ENCODE measurements at places on chromosomes 1 and 21.

DNA sequence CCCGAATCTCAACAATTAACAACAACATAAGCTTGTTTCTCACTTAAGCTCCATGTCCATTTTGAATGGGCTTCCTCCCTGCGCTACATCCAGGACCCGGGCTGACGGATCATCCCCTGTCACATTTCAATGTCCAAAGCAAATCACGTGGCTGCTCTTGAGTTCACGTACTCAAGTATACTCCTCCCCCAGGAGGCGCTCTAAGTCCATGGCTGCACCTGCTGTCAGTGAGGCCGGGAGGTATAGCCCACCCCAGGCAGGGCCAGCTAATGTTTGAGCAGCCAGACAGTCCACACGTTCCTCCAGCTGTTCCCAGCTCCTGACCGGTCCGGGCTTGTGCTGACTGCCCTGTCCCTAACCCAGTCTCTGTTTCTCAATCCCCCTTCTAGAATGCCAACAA is 220.8 kb downstream of the SLC35F3 start:
- DNase-seq = no peak

DNA sequence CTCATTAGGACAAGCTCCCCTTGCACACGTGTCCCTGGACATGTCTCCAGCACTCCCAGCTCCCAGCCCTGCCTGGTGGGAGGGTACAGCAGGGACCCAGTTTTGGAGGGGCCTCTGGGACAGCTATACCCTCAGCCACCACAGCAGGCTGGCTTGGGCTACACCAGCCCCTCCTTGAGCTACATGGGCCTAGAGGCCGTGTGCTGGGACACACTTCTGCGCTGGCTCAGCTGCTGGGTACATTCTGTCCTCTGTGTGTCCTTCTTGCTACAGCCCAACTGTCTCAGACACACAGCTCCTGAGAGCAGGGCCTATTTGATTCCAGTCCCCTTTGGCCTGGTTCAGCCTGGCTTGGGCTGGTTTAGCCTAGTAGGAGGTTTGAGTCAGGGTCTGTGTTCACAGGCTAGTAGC is 26.7 kb downstream of the DMAP1 start:
- DNase-seq = no peak

DNA sequence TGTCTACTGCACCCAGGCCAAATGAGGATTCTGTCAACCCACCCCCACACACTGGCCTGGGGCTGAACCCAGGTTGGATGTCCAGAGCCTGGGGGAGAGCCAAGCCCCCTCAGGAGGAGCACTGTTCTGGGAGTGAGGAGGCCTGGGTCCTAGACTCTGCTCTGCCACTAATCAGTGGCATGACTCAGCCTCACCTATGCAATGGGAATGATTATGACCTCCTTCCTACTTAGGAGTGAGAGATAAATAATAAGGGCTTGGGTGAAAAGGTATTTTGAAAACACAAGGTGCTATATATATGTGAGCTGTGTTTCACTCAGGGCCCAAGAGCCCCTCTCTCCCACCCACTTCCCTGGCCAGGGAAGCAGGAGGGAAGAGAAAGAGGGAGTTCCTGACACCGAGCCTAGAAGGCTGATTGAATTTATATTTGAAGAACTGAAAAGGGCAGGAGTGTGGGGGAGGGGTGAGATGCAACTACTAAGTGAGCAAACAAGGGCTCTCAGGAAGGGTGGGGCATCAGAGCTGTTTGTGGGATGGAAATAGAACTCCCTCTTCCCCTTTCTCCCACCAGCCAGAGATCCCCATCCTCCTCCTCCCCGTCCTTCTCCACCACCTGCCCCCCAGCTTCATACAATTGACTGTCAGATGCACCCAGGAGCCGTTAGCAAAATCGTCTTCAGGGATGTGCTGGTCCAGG is 8.2 kb downstream of the IGSF9 start:
- DNase-seq = peak; percentile 11

- no peak for DNase-seq
Observed at GRCh38 chr1:22696610-22697009, 14.0 kb upstream of the EPHB2 start.

DNA sequence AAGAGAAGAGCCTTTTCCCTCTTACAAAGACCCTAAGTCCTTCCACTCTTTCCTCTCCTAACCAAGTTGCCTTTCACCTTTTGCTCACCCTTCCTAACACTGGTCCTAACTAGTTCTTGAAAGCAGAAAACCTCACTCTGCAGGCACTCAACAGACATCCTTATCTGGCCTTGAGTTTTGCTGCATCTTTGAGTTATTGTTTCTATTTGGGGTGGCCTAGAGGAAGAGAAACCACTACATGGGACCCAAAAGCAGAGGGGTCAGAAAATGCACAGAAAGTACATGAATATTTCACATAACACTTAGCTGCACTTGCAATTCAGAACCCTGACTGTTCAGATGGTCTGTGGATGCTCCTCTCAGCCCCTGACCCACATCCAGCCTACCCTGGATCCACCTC is 178.3 kb upstream of the SYT6 start:
- no peak for DNase-seq

- DNase-seq = no peak
Observed at GRCh38 chr1:41776891-41777441, 141.8 kb downstream of the HIVEP3 start.

GRCh38 chr1:31752258-31752657 is 11.9 kb downstream of the ADGRB2 start:
- no peak for DNase-seq

DNA sequence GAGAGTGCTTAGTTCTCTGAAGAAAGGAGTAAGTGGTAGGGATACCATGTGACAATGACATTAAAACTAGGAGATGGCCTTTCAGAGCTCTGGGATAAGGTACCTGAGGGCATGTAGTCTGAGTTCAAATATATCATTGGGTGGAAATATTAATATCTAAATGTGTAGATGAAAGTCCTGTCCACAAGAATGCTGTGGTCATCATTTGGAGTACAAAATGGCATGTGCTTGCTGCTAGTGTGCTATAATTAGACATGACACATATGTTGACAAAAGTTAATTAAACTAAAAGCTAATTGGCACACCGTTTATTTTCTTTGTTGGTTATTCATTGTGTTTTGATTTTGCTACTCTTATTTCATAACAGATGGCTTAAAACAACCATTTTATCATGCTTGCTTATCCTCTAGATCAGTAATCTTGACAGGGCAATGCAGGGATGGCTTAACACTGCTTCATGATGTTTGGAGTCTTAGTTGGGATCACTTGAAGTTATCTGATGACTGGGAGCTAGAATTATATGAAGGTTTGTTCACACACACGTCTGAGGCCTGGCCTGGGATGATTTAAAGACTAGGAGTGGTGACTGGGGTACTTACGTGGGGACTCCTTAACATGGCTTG is 31.0 kb downstream of the CC2D1B start:
- DNase-seq = no peak

- DNase-seq = no peak
Observed at GRCh38 chr1:19704247-19705113, 39.8 kb downstream of the HTR6 start.

- no peak for DNase-seq
Observed at GRCh38 chr21:42208036-42208435, 10.9 kb upstream of the ABCG1 start.

DNA sequence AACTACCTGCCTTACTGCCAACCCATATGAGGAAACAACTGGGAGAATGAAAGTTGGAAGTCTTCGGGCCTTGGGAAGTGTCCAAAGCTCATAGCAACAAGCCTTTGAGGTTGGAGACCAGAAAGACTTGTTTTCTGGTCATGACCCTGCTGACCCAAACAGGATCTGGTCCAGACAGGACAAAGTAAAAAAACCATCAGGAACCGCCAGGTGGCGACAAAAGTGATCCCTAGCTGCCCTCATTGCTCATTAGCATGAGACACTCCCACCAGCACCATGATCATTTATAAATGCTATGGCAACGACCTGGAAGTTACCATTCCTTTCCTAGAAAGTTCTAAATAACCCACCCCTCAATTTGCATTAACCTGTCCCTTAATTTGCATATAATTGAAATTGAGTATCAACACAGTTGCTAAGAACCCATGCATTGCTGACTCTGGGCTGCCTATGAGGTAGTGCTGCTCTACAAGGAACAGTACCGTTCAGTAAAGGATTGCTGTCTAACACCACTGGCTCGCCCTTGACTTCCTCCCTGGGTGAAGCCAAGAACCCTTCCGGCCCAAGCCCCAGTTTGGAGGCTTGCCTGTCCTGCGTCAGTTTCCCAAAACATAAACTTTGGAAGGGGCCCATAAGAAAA is 89.0 kb downstream of the URB2 start:
- DNase-seq = no peak

GRCh38 chr1:10475510-10475909 is 760 bp downstream of the PEX14 start:
- DNase-seq = no peak

DNA sequence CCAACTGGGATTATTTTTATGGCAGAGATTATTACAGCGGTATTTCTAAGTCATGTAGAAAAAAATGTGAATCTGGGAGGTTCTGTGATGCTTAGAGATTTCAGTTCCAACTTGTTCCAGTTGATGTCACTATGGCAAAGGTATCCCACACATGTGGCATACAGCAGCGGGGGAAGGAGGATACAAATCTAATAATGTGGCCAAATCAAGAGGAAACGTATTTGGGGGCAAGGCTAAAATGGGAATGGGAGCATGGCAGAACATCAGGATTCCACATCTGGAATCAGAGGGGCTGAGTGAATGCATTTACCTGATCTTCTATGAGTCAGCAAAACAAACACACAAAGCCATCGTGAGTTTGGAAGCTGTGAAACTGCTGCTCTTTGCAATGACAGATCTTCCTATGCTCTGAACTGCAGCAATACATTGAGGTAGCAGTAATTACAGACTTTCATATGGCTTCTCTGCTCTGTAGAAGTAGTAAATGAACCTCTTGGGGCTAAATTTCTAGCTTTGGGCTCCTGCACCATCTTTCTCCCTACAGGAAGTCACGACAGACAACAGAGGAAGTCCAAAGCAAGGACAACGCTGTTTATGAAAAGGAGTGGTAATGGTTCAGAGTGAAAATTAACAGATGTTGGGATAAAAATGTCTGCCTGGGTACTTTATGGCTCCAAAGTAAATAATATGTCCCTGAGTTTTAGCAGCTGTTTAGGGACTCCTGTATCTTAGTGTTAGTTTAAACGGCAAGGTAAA is 55.5 kb downstream of the GABPA start:
- no peak for DNase-seq

DNA sequence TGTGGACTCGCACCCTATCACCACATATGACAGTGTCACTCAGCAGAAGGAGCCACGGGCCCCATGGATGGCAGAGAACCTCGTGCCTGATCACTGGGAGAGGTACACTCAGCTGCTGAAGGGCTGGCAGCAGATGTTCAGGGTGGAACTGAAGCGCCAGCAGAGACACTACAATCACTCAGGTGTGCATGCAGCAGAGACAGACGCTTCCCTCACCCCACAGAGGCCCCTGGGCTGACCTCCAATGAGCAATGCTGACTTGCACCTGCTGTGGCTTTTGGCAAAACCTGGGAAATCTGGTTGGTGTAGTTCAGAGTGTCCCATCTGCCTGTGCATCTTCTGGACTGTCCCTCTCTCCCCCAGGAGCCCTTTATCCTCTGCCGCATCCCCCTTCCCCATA is 51.9 kb downstream of the KIAA1614 start:
- DNase-seq = no peak

- no peak for DNase-seq
Observed at GRCh38 chr1:1291548-1292441, 11.6 kb downstream of the SCNN1D start.

DNA sequence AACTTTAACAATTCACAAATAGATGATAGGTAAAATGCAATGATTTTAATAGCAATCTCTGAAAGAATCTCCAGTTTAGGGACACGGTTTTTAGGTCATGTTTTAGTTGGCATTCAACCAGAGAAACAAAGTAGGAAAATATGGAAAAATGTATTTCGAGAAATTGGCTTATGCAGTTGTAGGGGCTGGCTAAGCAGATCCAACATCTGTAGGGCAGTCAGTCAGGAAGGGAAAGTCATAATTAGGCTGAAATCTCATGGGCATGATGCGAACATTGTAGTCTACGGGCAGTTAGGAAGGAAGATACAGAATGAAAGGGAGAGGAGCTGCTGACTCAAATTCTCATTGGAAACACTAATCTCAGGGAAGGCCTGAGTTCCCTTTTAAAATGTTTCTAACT is 1276.0 kb upstream of the ADGRL4 start:
- no peak for DNase-seq

GRCh38 chr21:45570071-45570470 is 27.8 kb upstream of the SLC19A1 start:
- DNase-seq = no peak

- no peak for DNase-seq
Observed at GRCh38 chr1:61962631-61963030, 220.4 kb downstream of the PATJ start.

- no peak for DNase-seq
Observed at GRCh38 chr1:38133304-38133703, 86.7 kb upstream of the POU3F1 start.

GRCh38 chr1:91502672-91503184 is 2.1 kb downstream of the CDC7 start:
- no peak for DNase-seq

DNA sequence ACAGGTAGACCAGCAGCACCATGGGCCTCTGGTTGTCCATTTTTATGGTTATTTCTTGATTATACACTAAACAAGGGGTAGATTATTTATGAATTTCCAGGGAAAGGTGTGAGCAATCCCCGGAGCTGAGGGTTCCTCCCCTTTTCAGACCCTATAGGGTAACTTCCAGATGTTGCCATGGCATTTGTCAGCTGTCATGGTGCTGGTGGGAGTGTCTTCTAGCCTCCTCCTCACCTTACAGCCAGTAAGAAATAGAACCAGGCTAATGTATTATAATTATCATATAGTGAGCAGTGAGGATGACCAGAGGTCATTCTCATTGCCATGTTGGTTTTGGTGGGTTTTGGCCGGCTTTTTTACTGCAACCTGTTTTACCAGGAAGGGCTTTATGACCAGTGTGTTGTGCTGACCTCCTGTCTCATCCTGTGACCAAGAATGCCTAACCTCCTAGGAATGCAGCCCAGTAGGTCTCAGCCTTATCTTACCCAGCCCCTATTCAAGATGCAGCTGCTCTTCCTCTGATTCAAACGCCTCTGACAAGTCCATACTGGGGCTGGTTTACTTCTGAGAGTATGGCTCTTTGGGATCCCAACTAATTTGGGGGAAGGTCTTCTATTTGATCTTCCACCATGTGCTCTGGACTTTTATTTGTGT is 13.5 kb upstream of the TINAGL1 start:
- no peak for DNase-seq

- no peak for DNase-seq
Observed at GRCh38 chr1:31593770-31594632, 17.7 kb downstream of the TINAGL1 start.

DNA sequence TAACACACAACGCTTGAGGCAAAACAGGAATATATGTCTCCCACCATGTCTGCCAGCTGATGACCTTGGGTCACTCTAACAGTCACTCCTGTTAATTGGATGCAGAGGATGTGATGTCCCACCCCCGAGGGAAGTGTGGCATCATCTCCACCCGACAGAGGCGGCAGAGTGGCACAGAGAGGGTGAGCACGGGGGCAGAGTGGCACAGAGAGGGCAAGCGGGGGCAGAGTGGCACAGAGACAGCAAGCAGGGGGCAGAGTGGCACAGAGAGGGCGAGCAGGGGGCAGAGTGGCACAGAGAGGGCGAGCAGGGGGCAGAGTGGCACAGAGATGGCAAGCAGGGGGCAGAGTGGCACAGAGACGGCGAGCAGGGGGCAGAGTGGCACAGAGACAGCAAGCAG is 44.3 kb downstream of the DISP3 start:
- DNase-seq = no peak

Data from NCI-H1417 treated with DMSO at 0.1 percent for 48 hours (cell line).